ENCODE measurements at places on chromosomes 6 and 20.

- no peak for DNase-seq
These were observed 47.2 kb upstream of the TMEM244 start for GRCh38 chr6:129908356-129908755.

DNA sequence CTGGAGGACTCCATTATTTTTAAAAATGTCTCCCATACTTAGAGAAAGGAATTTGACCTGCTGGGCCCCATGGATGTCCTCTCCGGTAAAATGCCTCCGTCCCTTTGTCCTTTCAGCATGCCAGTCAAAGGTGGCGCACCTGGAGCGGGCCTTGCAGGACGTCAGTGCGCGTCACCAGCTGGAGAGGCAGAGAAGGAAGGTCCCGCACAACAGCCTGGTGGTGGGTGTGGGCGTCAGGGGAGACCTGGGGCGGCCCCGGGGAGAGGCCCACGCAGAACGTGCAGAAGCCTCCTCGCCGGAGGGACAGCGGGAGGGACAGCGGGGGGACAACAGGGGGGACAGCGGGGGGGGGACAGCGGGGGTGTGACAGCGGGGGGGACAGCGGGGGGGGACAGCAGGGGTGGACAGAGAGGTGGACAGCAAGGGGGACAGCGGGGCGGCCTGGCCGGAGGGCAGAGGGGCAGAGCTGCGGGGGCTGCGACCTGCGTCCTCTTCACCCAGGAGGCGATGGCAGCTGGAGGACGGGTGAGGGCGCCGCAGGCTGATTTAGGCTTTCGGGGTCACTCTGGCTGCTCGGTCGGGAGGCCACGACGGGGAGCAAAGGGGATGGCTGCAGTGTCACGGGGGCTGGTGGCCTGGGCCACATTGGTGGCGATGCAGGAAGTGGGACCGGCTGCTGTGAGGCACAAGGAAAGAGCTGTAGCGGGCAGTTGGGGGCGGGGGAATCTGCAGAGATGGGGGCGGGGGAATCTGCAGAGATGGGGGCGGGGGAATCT lies 859 bp upstream of the KIF25 start:
- no peak for DNase-seq

- DNase-seq: no peak
These were observed 219.0 kb upstream of the MAN1A1 start for GRCh38 chr6:119568580-119568979.

DNA sequence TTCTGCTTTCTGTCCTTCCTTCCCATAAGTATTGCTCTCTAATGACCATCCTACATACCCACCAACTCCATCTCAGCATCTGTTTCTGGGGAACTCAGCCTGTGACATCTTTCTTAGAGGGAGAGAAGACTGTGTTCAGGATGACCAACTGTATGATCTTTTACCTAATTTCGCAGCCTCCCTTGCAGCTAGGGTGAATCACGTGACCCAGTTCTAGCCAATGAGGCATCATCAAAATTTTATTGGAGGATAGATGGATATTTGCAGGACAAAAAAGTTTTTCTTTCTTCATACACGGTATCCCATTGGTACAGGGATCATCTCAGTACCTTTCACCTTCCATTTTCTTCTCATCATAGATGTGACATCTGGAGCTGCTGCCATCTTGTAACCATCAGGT lies 14.4 kb upstream of the MC3R start:
- no peak for DNase-seq

DNA sequence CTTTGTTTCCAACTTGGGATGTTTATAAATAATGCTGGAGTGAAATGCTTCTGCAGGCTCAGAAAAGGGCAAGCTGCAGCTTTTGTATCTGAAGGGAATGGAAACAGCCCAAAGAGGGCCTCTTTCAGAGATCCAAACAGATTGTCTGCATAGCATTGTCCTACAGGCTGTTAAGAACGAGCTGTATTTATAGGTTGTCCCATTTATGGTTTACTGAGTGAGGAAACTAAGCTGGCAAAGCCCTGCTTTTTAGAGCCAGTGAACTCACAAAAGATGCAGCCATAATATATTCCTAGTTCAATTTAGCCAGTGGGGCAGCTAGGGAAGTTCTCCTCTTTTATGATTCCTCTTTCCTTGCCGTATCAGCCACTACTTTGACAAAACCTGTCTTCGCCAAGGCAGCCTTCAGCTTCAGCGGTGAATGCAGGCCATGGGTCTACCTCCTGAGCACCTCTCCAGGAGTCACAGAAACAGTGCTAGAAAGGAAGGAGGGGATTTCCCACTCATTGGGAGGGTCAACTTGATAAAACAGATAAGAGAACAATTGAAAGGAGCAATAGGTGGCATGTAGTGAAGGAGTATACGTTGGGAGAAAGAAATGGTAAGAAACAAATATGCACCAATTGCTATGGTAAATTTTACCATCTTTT lies 15.0 kb downstream of the KIAA0319 start:
- no peak for DNase-seq

DNA sequence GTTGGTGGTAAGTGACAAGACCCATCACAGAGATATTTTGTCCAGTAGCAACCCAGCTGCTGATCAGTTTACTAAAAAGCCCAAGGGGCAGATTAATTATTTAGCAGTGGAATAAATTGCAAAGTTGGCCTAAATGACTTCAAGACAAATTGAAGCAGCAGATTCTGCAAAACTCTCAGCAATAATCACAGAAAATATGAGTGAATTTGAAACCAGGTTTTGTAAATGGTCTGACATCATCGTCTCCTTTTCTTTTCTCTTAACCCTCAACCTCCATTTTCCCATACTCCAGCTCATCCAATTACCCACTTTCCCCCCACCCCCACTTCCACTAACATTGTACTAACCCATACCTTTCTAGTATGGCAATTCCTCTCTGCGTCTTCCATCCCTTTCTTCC lies 11.3 kb upstream of the PTPRK start:
- no peak for DNase-seq

DNA sequence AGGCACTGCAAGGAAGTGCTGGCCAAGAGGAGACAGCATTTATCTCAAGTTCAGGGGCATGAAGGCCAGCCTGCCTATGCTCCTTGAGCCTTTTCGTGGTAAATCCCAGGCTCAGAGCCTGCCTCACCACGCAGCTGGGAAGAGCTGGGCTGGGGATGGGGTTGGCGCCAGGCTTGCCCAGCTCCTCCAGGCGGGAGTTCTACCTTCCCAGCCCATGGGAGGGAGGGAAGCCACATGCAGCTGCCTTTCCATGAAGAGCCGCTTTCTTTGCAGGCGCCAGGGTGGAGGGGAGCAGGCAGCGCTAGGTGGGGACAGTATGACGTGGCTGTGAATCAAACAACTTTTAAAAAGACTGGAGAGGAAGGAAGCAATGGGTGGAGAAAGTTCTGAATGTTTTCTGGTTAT lies 19.5 kb upstream of the SIRT5 start:
- DNase-seq: no peak

DNA sequence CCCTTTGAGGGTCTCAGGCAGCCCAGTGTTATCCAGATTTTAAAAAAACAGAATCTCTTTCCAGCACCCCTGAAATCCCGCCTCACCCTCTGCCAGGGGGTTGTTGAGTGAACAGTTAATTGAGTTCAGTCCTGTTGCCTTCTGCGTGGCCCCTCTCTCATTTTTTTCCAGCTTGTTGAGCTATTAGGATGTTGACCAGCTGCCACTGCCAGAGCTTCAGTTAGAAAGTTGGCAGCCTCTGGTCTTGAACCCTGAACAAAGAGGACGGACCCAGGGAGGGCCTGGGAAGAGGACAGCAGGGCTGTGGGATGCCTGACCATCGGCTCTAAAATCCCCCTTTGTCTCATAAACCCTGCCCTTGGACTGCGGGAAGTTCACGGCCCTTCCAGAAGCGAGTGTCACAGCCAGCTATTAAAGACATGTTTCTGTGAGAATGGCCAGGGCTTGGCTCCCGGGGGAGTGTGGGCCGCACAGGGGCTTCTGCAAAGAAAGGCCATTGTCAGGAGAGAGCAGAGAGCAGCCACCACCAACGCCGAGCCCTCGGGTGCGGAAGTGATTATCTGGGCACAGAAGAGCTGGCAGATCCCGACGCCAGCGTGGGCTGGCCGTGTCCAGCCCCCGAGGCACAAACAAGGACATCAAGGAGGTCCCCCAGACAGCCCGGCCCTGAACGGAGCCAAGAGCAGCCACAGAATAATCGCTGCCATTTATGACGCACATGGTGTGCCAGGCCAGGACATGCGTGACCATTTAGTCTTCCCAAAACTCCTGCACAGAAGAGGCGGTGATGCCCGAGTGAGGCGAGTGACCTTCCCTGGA lies 189.0 kb downstream of the ANKRD60 start:
- no peak for DNase-seq

GRCh38 chr20:18466894-18467730 lies at the start of the genes DZANK1 and POLR3F:
Gene DZANK1 (minus strand): TSS chr20:18467030. CDS start chr20:18465358, 1,672 bp downstream.
Gene POLR3F (plus strand): TSS chr20:18467390. CDS start chr20:18467507, 117 bp downstream.
- peak; percentile 97 for DNase-seq

- DNase-seq: no peak
These were observed 12.9 kb downstream of the BEND3 start for GRCh38 chr6:107102414-107102805.

GRCh38 chr6:46743425-46744158 lies 3.1 kb upstream of the ANKRD66 start:
- DNase-seq: no peak

GRCh38 chr6:154800338-154800737 lies 67.1 kb downstream of the SCAF8 start:
- DNase-seq: no peak

GRCh38 chr20:51387125-51387875 lies 155.2 kb downstream of the NFATC2 start:
- DNase-seq: no peak

DNA sequence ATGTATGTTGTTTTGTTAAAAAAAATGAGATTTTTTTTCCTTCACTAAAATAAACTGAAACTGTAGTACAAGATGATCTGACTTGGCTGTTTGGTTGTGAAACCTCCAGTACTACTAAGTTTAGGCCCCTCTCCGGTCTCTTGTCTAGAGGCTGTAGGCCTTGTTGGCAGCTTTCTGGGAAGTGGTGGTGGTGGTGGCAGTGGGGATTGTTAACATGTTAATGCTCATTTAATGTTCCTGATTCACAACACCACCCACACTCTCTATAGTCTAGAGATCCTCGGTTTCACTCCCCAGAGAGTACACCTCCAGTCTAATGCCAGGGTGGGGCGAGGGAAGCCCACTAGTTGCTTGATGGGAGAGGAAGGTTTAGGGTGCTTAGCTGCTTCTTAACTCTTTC lies 24.1 kb downstream of the STK4 start:
- no peak for DNase-seq

DNA sequence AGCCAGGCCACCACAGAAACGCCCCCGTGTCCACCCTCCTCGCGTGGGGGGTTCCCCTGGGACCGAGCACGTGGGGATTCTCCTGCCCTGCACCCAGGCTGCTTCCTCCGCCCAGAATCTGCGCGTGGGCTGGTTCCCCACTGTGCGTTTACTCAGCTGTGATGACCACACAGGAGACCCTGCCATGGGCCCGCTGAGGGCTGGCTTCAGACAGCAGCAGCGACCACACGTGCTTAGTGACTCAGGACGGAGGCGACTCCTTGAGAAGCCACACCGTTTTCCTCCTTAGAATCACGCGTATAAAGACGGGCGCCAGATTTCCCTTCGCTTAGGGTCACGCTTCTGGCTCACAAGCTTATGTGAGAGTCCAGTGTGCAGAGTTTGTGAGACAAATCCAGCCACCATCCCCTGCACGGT lies 63.9 kb upstream of the PDE10A start:
- DNase-seq: no peak

- peak; percentile 30 for DNase-seq
These were observed 50.9 kb upstream of the DACT2 start for GRCh38 chr6:168370310-168370991.

- no peak for DNase-seq
These were observed 82.7 kb upstream of the FABP7 start for GRCh38 chr6:122696853-122697252.

GRCh38 chr6:71473926-71474325 lies 185.3 kb downstream of the OGFRL1 start:
- DNase-seq: no peak
